ENCODE measurements at places on chromosomes 5 and 9.

DNA sequence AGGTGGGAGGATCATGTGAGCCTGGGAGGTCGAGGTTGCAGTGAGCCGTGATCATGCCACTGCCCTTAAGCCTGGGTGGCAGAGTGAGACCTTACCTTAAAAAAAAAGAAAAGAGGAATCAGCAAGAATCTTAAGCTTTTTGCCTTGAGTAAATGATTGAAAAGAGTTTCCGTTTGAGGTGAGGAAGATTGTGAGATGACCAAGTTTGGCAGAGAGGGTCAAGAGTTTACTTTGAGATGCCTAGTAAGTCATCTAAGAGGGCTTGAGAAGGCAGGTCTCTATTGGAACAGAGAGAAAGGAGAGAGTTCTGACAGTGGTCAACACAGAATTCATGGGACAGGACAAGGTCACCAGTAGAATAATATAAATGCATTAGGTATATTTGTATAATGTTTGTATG is 572.1 kb downstream of the TLE4 start:
- no peak for DNase-seq

DNA sequence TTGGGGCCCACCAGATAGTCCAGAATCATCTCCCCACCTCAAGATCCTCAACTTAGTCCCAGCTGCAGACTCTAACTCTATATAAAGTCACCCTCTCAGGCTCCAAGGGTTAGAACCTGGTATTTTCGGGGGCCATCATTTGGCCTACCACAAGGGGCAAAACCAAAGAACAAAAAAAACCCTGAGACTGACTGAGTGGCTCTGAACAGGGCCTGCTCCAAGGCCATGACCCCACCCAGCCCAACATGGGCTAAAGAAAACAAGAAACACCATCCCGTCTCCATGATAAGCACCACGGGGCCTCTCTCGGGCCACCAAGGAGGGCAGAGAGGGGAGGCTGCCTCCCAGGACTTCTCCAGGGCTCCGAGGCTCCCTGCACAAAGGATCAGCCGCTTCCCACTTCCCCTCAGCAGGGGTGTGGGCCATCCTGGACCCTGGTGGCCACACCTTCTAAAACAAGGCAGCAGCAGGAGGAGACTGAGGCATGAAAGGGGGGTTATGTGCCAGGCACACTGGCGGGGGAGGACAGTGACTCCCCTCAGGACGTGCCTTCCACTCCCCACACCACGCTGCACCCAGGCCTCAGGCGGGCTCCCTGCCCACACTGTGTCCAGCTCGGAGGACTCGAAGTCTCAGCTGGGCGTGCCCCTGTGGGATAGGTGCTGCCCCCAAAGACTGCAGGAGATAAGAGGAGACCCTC is 51.5 kb downstream of the SEMA4D start:
- DNase-seq, result no peak

DNA sequence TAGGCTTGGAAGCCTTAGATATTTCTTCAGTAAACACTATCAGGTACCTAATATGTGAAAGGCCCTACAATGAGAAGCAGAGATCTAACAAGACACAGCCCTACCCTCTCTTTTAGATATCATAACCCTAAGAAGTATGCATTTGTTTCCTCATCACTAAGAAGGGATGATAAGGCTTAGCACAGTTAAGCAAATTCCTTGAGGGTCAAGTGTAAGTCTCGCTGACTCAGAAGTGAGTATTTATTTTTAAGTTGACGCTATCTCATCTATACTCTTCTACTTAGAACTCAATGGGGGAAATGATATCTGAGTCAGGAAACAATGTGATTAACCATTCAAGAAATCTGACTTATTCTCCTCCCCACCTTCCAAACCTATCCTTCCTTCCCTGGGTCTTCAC is 149.7 kb downstream of the ESM1 start:
- no peak for DNase-seq

DNA sequence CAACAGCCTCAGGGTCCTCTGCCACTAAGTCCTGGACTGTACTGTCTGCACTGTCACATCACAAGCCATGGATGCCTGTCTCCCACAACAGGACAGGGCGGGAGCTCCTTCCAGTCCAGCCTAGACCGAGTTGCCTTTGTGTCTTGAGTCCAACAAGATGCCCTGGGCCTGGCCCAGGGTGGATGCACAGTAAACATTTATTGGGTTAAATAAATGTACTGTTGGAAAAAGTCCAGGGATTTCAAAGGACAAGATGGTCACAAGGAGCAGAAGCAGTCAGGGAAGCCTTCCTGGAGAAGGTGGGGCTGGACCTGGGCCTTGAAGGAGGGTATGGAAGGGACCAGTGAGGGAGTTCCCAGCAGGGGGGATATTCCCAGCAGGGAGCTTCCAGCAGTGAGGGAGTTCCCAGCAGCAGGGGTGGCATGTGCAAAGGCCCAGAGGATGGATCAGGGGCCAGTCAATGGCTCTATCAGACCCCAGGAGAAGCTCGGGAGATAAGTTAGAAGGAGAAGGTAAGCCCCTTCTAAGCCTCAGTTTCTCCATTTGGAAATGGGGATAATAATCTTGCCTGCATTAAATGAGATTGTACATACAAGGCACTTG is 72.7 kb upstream of the NEURL1B start:
- DNase-seq, result no peak

DNA sequence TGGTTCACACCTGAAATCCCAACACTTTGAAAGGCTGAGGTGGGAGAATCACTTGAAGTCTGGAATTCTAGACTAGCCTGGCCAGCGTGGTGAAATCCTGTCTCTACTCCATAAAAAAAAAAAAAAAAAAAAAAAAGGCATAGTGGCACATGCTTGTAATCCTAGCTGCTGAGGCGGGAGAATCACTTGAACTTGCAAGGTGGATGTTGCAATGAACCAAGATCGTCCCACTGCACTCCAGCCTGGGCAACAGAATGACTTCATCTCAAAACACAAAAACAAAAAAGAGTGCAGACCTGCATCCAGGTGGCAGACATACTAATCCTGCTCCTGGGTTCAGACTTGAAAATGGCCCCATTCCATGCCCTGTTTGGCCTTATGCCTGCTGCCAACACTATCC is 21.8 kb upstream of the ADAMTS19 start:
- no peak for DNase-seq

DNA sequence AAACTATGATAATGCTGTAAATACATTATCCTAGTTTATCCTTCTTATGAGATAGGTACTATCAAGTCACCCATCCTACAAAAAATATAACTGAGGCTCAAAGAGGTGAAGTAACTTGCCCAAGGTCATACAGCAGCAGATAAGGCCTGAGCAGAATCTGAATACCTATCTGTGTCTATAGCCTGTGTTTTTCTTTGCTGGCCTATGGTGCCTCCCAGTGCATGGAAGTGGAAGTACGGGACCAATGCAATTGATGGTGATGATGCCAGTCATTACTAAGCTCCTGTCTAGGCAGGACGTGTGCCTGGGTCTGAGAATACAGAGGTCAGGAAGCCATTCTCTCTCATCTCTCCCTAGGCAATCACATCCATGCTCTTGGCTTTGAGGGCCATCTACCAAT is 67.8 kb downstream of the FAT2 start:
- DNase-seq, result no peak

DNA sequence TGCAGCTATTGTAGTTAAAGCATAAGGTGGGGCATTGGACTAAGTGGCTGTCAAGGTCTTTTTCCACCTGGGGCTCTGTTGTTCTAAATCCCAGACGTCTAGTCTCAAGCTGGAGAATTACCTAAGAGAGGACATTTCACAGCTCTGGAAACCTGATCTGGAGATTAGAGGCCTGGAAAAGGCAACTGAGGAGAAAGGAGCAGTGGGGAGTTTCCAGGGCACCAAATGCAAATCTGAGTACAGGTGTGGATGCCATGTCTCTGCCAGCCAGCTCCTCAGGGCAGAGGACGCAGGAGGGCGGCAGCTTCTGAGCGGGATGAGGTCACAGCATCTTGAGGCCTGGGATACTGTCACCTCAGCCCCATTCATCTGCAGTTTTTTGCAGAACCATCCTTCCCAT is 65.2 kb downstream of the PPARGC1B start:
- DNase-seq, result no peak

DNA sequence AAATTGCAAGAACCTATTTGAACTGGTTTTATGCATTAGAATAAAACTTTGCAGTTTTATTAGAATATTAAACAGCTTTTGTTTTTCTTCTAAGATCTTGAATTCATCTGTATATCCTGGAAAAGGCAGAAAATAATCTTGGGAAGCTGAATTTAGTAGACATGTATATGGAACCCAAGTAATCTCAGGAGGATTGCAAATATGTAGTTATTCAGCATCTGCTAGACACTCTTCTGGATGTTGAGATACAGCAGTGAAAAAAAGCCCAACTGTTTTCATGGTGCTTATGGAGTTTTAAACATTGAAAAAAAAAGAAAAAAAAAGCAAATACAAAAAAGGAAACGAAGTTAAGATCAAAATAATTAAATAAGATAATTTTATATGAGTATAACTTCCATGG is 922.2 kb upstream of the SEMA6A start:
- DNase-seq, result no peak

Data from activated CD4-positive, CD25-positive, alpha-beta regulatory T cell treated with anti-CD3 and anti-CD28 coated beads, Interleukin-2, amount 50 U/mL, for 72 hours (primary cell).